ENCODE measurements at places on chromosomes 4 and X.

- DNase-seq = no peak
Measured at GRCh38 chrX:135328421-135329005, 19.2 kb downstream of the ETDC start.

GRCh38 chr4:90240333-90240732 lies 113.1 kb downstream of the CCSER1 start:
- no peak for DNase-seq

DNA sequence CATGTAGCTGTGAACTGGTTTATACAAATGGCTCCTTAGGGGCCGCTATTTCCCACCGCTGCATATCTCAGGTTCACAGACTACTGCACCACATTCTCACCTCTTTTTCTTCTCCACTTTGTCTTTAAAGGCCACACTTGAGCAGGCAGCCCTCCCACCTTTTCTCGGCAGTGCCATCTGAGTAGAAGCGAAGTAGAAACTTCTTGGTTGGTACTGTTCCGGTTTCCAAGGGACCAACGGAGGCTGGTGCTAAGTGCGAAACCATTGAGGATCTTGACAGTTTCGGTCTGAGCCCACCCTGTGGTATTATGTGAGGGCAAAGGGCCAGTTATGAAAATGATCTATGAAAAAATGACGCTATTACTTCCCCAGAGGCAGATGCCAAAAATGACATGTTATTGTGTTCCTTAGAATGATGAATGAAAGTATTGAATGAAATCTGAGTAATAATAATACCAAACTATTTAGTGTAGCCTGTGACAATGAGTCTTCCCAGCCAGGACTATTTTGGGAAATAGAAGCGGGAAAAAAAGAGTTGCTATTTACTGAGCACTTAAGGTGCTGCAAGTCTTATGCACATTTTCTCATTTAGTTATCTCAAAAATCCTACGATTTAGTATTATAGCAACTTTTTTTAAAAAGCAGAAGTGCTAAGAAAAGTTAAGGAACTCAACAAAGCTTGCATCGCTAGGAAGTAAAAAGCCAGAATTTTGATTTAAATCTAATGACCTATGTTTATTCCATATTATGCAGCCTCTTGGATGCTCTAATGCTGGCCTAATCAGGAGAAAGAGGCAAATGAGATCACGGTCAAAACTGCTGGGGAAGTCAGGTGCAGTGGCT lies 29.6 kb upstream of the CHRNA9 start:
- DNase-seq = peak; percentile 56

DNA sequence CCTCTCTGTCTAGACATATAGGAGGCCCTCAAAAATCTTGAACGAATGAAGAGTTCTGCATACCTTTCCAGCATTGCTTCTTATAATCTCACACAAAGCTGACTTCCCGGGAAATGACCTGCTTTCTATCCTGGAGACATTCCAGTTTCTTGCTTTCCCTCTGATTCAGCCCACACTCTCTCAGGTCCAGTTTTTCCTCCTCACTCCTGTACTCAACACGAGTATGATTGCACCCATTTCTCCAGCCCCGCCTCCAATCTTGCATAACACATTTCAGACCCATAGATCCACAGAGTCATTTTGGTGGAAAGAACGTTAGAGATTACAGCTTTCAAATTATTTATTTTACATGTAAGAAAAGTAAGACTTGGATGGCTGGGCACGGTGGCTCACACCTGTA lies 127.5 kb upstream of the TLR3 start:
- DNase-seq = no peak

- DNase-seq = no peak
Measured at GRCh38 chr4:13678186-13678924, 50.8 kb upstream of the BOD1L1 start.

DNA sequence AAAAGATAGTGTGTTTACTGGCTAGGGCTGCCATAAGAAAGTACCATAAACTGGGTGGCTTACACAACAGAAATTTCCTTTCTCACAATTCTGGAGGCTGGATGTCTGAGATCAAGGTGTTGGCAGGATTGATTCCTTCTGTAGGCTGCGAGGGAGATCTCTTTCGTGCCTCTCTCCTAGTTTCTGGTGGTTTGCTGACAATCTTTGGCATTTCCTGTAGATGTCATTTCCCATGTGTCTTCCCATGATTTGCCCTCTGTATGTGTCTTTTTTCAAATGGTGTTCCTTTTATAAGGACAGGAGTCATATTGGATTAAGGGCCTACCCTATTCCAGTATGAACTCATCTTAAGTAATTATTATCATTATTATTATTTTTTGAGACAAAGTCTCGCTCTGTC lies 27.9 kb upstream of the LCORL start:
- DNase-seq = no peak

- DNase-seq = peak; percentile 44
Measured at GRCh38 chrX:106802388-106803275, at the start of gene TBC1D8B. TSS of gene TBC1D8B (plus strand) at chrX:106802673. CDS start at chrX:106802854, 181 bp downstream.

GRCh38 chr4:1727117-1728031 lies 6.1 kb downstream of the TACC3 start:
- no peak for DNase-seq
